ENCODE measurements at places on chromosomes 12 and 14.

DNA sequence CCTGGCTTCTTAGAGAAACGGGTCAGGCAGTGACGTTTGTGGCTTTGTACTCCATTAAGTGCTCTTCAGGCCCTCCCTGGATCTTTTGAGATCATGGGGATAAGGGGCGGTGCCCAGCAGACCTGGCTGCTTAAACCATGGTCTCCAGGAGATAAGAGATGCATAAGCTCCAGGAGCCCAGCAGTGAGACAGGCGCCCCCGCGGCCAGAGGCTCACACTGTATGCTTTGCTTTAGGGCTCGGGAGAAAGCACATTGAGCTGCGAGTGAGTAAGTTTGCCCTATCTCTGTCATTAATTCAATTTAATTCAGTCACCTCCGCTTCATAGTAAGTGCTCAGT is 359.5 kb downstream of the CACNA1C start:
- DNase-seq = no peak

- no peak for DNase-seq
Measured at GRCh38 chr12:129719416-129719815, 184.4 kb downstream of the TMEM132D start.

GRCh38 chr14:58353516-58354299 is 42.0 kb upstream of the TOMM20L start:
- DNase-seq = peak; percentile 8

DNA sequence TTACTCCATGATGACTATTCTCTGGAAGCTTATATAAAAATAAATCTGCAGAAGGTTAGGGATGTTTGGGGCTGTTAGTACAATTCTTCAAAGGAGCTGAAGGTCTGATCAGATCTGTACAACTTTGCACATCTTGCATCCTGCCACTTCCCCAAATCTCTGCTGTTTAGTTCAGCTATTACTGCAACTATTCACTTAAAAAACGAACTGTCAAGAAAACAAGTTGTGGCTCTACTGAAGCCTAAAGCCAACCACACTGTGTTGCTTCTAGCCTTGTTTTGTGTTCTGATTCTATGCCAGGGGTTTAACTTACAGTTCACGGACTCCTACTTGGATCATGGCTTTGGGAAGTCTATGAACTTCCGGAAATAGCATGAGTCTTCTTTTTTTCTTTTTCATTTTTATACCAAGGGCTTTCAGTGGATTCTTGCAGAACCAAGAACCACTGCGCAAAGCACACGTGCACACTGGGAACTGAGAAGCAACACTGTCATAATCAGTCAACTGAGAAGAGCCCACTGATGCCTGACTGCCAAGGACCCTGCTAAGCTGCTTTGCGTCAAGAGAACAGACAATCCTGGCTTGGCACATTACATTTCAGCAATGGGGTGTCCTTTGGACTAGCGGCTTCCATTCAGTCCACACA is 66.3 kb upstream of the EEA1 start:
- DNase-seq = no peak

DNA sequence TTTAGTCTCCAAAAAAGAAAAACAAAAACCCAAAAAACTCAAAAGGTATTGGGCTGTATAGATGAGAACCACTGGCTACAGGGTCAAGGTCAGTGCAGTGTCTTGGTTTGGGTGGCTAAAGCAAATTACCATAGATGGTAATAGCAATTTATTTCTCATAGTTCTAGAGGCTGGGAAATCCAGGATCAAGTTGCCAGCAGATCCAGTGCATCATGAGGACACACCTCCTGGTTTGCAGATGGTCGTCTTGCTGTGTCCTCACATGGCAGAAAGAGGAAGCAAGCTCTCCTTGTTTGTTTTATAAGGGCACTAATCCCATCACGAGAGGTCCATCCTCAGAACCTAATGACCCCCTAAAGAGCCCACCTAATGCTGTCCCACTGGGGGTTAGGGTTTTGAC is 11.2 kb downstream of the COX14 start:
- DNase-seq = no peak

DNA sequence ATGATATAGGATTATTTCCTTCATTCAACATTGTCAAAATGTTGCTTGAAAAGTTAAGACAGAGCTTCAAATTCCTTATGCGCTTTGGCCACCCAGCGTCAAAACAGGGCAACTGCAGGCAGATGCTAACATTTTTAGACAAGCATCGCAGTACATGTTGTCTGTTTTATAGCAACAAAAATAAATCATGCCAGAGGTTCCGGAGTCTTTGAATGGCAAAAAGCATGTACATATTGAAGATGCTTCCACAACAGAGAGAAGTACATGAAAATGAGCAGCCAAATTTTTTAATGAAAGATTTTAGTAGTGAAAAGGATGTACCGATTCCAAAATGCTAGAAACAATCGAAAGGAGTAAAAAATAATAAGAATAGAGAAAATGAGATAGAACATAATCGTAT is 49.8 kb upstream of the USP15 start:
- peak; percentile 54 for DNase-seq

DNA sequence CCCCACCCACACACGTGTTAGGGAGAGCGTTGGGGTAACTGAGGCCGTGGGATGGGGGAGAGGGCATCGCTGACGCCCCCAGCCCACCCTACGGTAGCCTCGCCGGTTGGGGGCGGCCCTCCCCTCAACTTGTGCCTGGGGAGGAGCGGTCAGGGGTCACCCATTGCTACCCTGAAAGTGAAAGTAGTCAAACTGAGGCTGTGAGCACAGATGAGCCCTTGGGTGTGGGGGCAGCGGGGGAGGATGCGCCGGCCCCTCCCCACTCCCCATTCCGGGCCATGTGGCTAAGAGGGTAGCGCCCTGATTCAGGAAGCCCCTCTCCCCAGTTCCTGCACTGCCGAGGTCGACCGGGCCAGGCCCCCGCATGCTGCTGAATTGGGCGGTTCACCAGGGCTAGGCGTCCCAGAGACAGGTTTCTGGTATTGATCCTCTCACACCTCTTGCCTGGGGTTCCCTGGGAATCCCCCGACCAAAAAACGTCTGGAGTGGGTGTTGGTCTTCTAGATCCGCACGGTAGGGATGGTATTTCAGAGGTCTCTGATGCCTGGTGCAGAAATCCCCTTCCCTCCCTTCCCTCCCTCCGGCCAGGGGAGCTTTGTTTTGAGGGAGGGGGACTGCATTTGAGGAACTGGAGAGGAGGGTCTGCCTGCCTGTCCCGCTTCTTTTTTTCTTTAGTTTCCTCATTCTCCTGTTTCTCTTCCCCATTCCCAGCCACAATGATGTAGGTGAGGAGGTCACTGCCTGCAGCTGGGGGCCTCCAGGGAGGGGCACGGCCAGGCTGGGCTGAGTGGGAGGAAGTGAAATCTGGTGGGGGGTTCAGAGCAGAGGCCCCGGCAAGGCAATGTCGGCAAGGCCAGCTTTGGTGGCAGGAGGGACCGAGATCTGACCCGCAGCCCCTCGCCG is 1.0 kb downstream of the SH2B3 start:
- DNase-seq = no peak

- DNase-seq = no peak
Measured at GRCh38 chr14:84112589-84112988, 1417.4 kb upstream of the FLRT2 start.

DNA sequence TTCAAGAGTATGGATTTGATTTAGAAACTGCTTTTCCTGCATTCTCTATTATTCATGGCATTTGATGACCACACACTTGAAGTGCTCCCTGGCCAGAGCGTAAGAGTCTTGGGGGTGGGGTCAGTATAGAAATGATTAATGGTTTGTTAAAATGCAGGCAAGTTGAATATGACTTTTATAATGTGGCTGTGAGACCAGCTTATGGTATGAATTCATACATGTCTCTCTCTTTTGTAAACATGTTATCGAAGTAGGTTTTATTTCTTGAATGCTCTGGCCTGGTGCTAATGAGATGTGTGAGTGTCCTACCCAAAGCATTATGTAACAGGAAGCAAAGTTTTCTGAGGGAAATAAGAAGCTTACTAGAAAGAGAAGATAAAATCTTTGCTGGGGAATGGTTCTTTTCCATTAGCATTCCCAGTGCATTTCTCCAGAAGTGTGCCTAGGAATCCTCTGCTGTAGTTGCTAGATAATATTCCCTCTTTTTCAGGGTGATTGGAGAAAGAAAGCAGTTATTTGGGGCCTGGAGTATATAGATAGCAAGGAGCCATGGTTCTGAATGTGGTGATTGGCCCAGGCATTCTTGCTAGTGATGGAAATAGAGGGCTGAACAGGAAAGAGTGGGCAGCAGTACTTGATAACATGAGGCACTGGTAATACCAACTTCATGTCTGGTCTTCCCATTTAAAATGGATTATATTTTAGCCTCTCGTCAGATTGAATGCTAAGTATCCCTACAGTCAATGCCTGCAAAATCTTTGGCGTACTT is 289.7 kb downstream of the RAD51B start:
- peak; percentile 61 for DNase-seq

GRCh38 chr14:81176241-81176640 is 44.5 kb downstream of the GTF2A1 start:
- no peak for DNase-seq

- peak; percentile 38 for DNase-seq
Measured at GRCh38 chr14:94769391-94770250, at the start of gene GSC. Gene GSC, minus strand, starts transcription at chr14:94770113. Its CDS starts 98 bp downstream, at chr14:94770015.

- peak; percentile 91 for DNase-seq
Measured at GRCh38 chr12:124567673-124568373, 411 bp upstream of the NCOR2 start.

DNA sequence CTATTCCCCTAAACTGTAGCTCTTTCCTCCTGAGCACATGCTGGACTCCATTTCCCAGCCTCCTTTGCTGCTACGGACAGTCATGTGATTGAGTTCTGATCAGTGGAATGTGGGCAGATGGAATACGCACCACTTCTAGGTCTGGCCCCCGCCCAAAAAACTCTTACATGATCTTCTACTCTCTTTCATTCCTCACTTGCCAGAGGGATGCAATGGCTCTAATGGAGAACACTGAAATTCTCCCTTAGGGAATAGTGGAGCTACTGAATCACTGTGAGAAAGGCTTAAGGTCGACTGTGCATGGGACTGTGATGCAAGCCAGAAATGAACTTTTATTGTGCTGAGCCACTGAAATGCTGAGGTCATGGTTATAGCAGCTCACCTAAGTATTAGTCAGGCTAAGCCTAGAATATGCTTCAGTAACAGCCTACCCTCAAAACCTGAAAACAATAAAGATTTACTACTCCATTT is 13.0 kb upstream of the TMED2 start:
- DNase-seq = peak; percentile 98

DNA sequence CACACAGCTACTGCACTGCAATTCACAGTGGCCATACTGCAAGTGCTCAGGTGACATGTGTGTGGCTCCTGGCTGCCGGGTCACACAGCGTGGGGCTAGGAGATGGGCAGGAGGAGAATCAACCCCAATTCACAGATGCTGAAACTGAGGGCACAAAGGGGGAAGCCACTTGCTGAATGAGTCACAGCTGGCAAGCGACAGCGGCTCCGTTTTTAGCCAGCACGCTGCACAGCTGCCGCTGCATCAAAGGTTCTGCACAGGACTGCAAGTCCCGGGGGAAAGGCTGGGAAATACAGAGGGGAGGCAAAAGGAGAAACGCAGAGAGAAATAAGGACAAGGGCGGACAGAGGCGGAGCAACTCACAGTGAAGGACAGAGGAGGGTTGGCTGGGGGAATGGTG is 57.9 kb downstream of the KDM2B start:
- DNase-seq = peak; percentile 12

- DNase-seq = peak; percentile 98
Measured at GRCh38 chr12:11958221-11959091, 112.3 kb upstream of the BCL2L14 start.

- DNase-seq = no peak
Measured at GRCh38 chr12:124087266-124088051, 114.4 kb downstream of the ZNF664 start.

DNA sequence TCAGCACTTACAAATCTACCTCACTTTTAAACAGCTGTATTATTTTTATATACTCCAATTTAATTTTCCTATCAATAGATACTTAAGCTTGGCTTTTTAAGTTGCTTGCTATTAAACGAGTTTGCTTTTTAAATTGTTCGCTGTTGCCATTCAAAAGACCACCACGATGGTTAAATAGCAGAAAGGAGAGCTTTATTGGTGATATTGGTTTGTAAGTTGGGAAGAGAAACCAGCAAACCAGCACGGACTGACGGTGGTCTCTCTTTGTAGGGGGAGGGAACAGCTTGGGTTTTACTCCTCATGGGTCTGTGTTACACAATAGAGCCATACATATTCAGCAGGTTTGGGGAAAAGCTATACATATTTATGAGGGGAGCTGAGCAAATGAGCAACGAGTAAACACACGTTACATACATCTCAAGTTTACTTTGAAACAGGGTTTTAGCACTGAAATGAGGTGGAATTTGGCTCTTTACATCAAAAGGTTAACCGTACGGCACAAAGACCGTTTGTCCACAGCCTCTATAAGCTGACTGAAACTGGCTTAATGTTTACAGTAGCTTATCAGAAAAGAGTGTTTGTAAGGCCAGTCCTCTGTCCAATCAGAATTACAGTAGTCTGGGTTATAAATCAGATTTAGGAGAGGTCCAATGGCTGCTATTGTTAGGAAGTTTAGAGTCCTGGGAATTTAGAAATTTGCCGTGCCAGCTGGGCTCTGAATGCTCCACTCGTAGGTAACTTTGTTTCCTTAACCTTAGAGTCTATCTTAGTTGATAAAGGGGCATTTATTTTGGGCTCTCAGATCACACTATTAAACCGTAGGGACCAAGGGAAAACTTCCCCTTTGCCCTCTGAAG is 69.7 kb upstream of the DHRS4 start:
- no peak for DNase-seq

DNA sequence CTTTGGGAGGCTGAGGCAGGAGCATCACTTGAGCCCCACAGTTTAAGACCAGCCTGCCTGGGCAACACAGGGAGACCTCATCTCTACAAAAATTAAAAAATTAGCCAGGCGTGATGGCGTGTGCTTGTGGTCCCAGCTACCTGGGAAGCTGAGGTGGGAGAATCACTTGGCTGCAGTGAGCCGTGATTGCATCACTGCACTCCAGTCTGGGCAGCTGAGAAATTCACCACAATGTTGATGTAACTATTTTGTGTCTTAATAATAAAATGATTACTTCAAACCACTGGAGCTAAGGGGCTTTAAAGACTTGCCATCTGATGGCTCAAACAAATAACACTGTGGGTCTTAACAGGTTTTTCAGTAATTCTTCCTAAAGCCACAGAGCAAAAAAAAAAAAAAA is 10.8 kb downstream of the ERH start:
- peak; percentile 15 for DNase-seq

GRCh38 chr12:13195250-13195649 is 1.3 kb upstream of the EMP1 start:
- DNase-seq = peak; percentile 85

- no peak for DNase-seq
Measured at GRCh38 chr14:32327255-32327961, 1.7 kb upstream of the AKAP6 start.

GRCh38 chr12:95884998-95885397 is 26.2 kb downstream of the SNRPF start:
- DNase-seq = no peak
